ENCODE measurements at places on chromosomes 5 and 9. TPM values are rescaled to one million over a fixed set of nuclear protein-coding genes. Genes with fewer than 3 reads are reported as not detected.

Gene PPP3R2
- total RNA-seq = not detected

Gene F2RL2
- total RNA-seq = 0.15 TPM

Gene B4GALT7
- total RNA-seq = 24.4 TPM

Gene PPIC
- not detected for total RNA-seq

Gene DMAC1
- total RNA-seq = 53.0 TPM

Gene TRIM52
- 14.1 TPM for total RNA-seq

Gene PCDHGB7
- total RNA-seq = 0.11 TPM

Gene ANKRD18A
- 2.1 TPM for total RNA-seq

DNA sequence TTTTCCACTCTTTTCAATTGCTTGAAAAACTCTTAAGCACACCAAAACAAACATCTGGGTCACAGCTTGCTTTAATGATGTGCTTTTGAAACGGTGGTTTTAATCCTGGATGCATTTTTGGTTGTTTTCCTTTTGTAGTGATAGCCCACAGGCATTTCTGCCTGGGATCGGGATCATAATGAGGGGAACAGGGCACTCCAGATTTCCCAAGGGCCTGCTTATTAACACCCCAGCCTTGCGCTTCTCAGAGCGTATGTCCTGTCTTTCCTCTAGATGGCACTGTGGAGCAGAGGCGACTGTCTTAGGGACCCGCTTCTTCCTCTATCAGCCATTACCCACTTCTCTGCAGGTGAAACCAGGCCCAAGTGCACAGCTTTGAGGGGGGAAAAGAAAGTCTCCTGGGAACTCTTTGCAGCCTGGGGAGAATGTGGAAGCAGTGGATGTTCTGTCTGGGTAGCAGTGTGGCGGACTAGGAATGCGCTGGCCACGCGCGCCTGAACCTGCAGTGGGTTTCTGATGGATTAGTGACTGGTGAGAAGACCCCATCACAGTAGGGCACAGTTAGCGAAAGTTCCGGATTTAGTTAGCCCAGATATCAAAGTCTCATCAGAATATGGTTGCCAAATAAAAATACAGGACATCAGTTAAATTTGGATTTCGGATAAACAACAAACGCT lies 190.1 kb downstream of the GNA14 start:
- no peaks in the 10 kb centered on the region for H3K4me1 ChIP-seq
- H3K36me3 ChIP-seq = no peaks in the 10 kb centered on the region
- H3K27ac ChIP-seq = no peak overlapping the region

- H3K4me3 ChIP-seq = peak overlapping the region; percentile 83
- no peak overlapping the region for H3K27ac ChIP-seq
- peaks cover 2% of the 10 kb centered on the region for H3K27me3 ChIP-seq
- H3K4me1 ChIP-seq = peaks cover 22% of the 10 kb centered on the region
- no peak for DNase-seq
- H3K36me3 ChIP-seq = no peaks in the 10 kb centered on the region
These were observed 158.1 kb downstream of the C9orf152 start for GRCh38 chr9:110049699-110050450.

DNA sequence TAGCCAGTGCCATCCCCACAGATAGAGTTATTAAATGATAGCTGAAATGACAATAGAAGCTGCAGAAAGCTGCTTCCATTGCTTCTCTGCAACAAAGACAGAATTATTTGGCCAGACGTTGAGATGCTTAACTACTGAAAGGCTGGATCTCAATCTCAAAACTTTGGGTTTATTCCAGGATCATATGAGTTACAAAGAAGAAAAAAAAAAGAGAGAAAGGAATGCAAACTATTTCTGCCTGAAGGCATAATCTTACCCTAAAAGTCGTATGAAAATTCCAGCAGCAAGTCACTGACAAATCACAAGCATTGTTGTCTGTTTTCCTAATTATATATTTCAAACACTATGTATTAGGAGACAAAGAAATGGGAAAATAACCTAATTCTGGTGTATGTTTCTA lies 12.8 kb upstream of the TYRP1 start:
- no peaks in the 10 kb centered on the region for H3K4me1 ChIP-seq
- no peaks in the 10 kb centered on the region for H3K36me3 ChIP-seq
- H3K27ac ChIP-seq = no peak overlapping the region
- DNase-seq = no peak
- no peak overlapping the region for H3K4me3 ChIP-seq

- no peaks in the 10 kb centered on the region for H3K27me3 ChIP-seq
- no peaks in the 10 kb centered on the region for H3K36me3 ChIP-seq
- H3K27ac ChIP-seq = no peak overlapping the region
- no peak overlapping the region for H3K4me3 ChIP-seq
- no peak for DNase-seq
These were observed 1905.1 kb downstream of the MAT2B start for GRCh38 chr5:165410476-165410875.

DNA sequence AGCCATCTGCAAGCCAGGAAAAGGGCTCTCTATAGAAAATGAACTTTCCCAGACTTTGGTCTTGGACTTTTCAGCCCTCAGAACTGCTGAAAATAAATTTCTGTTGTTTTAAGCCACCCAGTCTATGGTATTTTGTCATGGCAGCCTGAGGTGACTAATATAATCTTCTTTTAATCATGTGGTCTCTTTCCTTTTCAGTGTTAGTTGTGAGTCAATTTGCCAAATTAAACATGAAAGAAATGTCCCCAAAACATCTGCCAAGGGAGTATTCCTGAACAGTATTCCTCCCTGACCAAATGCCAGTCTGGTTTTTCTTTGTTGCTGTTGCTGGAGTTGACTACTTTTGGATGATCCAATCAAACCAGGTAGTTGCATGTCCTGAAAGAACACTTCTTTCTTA lies 4.7 kb upstream of the YTHDC2 start:
- H3K36me3 ChIP-seq = no peaks in the 10 kb centered on the region
- no peak overlapping the region for H3K4me3 ChIP-seq
- peaks cover 6% of the 10 kb centered on the region for H3K4me1 ChIP-seq
- H3K27me3 ChIP-seq = peaks cover 3% of the 10 kb centered on the region

DNA sequence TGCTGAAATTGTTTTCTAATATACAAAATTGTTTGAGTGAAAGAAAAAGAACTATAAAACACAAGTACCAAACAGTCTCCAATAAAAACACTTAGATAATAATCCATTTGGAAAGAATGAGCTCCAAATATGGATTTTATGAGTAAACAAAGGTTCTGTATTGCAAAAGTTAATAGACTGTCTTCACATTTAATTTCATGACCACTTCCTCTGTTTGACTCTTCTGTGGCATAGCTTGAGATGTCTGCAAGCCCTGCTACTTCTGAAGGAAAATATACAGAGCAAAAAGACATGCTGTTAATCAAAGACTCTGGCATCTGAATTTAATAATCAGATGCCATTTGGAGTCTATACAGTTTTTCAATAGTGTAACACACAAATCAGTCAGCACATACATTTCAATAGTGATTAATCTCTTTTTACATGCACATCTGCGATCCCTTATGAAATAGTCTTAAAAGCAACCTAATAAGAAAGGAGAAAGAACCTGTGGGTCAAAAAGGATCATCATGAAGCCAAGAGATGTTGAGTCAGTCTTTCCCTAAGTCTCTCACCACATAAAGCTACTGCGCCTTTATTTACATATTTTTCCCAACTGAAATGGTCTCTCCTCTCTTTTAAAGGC lies 165.4 kb upstream of the LHFPL2 start:
- no peak overlapping the region for H3K4me3 ChIP-seq
- H3K36me3 ChIP-seq = no peaks in the 10 kb centered on the region
- no peak for DNase-seq
- H3K4me1 ChIP-seq = no peaks in the 10 kb centered on the region

GRCh38 chr5:87924436-87924835 lies 344.2 kb downstream of the TMEM161B start:
- no peaks in the 10 kb centered on the region for H3K4me1 ChIP-seq
- no peak for DNase-seq
- H3K4me3 ChIP-seq = no peak overlapping the region
- no peaks in the 10 kb centered on the region for H3K27me3 ChIP-seq
- no peak overlapping the region for H3K27ac ChIP-seq

GRCh38 chr5:127599847-127600246 lies 49.0 kb upstream of the CTXN3 start:
- H3K27me3 ChIP-seq = no peaks in the 10 kb centered on the region
- DNase-seq = no peak
- H3K36me3 ChIP-seq = no peaks in the 10 kb centered on the region
- no peak overlapping the region for H3K4me3 ChIP-seq
- peaks cover 11% of the 10 kb centered on the region for H3K4me1 ChIP-seq
- H3K27ac ChIP-seq = no peak overlapping the region

- DNase-seq = no peak
- H3K36me3 ChIP-seq = no peaks in the 10 kb centered on the region
- H3K4me1 ChIP-seq = peaks cover 3% of the 10 kb centered on the region
- H3K27me3 ChIP-seq = no peaks in the 10 kb centered on the region
- no peak overlapping the region for H3K4me3 ChIP-seq
- H3K27ac ChIP-seq = peak overlapping the region; percentile 57
These were observed 47.6 kb upstream of the EGFL7 start for GRCh38 chr9:136614967-136615623.

DNA sequence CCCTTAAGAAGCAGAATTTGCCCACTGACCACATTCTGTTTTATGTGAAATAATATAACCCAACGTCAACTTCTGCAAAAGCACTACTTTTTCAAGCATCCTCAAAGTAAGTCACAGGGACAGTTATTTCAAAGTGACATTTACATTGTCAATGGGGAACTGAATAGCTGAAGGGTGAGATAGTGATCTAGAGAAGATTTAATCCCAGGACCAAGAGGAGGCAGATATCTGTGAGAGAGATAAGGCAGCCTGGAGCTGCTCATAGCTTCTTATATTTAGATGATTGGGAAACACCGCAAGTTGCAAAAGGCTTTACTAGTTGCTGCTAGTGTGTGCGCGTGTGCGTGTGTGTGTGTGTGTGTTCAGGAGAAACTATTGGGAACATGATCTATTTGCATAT lies 210.4 kb upstream of the RFX3 start:
- no peaks in the 10 kb centered on the region for H3K27me3 ChIP-seq
- no peaks in the 10 kb centered on the region for H3K36me3 ChIP-seq
- no peak overlapping the region for H3K27ac ChIP-seq
- no peak overlapping the region for H3K4me3 ChIP-seq
- no peak for DNase-seq

GRCh38 chr5:138974227-138975063 lies 99.3 kb upstream of the LRRTM2 start:
- no peak overlapping the region for H3K4me3 ChIP-seq
- H3K27me3 ChIP-seq = no peaks in the 10 kb centered on the region
- H3K36me3 ChIP-seq = no peaks in the 10 kb centered on the region
- no peak overlapping the region for H3K27ac ChIP-seq
- peaks cover 2% of the 10 kb centered on the region for H3K4me1 ChIP-seq
- no peak for DNase-seq

DNA sequence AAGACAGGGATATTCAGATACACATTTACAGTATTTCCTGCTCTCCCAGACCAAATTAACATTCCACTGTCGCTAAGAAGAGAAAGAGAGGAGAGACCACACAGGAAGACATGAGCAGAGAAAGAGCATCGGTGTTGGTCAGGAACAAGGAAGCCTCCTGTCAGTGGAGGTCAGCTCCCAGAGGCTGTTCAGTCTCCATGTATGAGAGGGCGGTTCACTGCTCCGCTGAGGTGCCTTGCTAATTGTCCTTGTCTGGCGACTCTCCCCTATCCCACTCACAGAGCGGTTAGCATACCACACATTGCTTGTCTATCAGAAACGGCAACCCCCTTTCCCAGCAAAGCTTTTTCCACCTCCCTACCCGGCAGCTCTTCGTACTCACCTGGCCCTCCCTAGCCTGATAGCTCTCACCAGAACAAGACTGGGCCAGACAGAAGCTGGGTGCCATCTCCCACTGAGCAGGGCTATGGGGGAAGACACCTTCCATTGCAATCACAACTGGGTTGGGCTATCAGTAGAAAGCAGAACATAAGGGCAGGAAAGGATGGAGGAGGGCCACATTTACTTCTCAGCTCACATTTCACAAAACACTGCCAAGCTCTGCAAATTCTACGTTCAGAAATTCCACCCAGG lies 58.6 kb upstream of the LMNB1 start:
- no peak overlapping the region for H3K4me3 ChIP-seq
- DNase-seq = no peak
- H3K4me1 ChIP-seq = no peaks in the 10 kb centered on the region
- H3K27ac ChIP-seq = no peak overlapping the region

- DNase-seq = no peak
- H3K27ac ChIP-seq = no peak overlapping the region
- peaks cover 25% of the 10 kb centered on the region for H3K36me3 ChIP-seq
- H3K4me1 ChIP-seq = no peaks in the 10 kb centered on the region
- no peaks in the 10 kb centered on the region for H3K27me3 ChIP-seq
These were observed 30.0 kb upstream of the CAMLG start for GRCh38 chr5:134708301-134708700.

DNA sequence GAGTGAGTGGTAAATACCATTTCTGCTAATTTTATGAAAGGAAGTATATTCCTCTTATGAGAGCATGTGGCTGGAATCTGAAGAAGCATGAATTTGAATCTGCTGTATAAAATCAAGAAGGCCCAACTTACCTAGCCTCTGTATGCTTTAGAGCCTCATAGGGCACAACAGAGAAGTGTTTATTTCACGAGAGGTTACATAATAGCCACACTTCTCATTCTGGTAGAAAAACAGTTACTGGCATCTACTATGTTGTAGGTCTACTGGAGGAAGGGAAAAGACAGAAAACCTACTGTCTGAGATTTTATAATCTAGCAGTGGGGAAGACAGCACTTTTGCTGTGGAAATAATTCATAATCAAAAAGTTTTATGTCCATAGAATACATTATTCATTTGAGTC lies 172.6 kb upstream of the ZNF608 start:
- no peaks in the 10 kb centered on the region for H3K36me3 ChIP-seq
- H3K4me1 ChIP-seq = no peaks in the 10 kb centered on the region
- no peaks in the 10 kb centered on the region for H3K27me3 ChIP-seq

- no peak overlapping the region for H3K27ac ChIP-seq
- no peak overlapping the region for H3K4me3 ChIP-seq
- H3K27me3 ChIP-seq = no peaks in the 10 kb centered on the region
- no peaks in the 10 kb centered on the region for H3K4me1 ChIP-seq
- DNase-seq = no peak
These were observed 155.1 kb downstream of the RFX3 start for GRCh38 chr9:3370715-3371114.

DNA sequence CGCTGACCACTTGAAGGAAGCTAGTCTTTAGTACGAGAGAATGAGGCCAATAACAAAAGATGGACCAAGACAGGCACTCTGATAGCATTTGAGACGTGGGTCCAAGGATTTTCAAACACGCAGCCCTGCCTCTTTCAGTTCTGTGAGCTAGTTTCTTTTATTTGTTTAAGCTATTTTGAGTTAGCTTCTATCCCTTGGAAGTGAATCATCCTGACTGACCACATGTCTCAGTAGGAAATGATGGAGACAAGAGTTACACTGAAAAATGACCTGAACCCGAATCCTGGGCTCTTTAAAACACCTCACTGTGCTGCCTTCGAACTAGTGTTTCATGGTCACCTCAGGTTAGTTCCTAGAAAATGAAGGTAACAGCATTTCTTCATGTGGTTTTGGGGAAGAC lies 9.9 kb downstream of the TEK start:
- no peak overlapping the region for H3K4me3 ChIP-seq
- no peak overlapping the region for H3K27ac ChIP-seq
- no peaks in the 10 kb centered on the region for H3K36me3 ChIP-seq
- no peak for DNase-seq
- no peaks in the 10 kb centered on the region for H3K4me1 ChIP-seq

GRCh38 chr5:14595189-14595588 lies 13.6 kb downstream of the OTULINL start:
- H3K4me1 ChIP-seq = peaks cover 77% of the 10 kb centered on the region
- H3K4me3 ChIP-seq = peak overlapping the region; percentile 51
- H3K36me3 ChIP-seq = no peaks in the 10 kb centered on the region
- H3K27me3 ChIP-seq = no peaks in the 10 kb centered on the region
